ENCODE measurements at places on chromosomes 13 and 19. TPM values are rescaled to one million over a fixed set of nuclear protein-coding genes. Genes with fewer than 3 reads are reported as not detected.

Gene SLC6A16
- polyA plus RNA-seq = not detected

Gene GJB2
- 604 TPM for polyA plus RNA-seq

Gene CYP2A6
- not detected for polyA plus RNA-seq

DNA sequence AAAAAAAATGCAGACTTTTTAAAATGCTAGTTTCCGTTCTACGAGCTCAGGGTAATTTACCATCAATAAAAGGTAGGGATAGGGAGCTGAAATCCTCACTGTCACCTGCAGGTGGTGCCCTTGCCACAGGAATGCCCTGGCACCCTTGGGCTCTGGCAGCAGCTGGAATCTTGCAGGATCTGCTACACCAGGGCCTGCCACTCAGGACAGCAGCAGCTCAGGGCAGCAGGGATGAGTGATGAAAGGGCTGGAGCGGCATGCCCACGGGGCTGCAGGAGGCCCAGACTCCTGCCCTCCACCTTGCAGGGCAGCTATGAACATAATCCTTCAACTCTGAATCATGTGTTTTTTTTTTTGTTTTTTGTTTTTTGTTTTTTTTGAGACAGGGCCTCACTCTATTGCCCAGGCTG is 54.0 kb downstream of the GNG7 start:
- DNase-seq = no peak

DNA sequence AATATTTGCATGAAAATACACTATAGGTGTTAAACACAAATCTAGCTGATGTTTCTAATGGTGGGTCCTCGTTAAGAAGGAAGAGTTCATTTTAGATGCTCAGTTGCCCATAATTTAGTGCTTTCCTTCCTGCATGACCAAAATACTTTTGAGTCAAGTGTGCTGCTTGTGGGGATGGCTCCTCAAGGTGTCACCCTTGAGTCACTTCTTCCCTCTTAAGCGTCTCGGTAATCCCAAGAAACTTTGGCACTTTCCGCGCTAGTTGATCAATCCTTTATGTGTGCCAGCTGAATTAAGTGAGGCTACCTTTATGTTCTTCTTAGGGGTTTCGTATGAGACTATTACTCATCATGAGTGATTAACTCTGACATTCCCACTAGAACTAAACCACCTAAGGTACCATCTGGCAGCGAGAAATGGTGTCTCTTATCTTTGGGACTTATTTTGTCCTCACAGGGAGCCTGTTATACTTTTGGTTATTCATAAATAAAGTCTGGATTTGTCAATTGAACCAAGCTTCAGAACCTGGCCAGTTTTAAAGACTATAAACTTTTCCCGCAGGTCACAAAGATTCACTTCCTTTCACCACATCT is 106.8 kb downstream of the NHLRC3 start:
- peak; percentile 35 for DNase-seq

DNA sequence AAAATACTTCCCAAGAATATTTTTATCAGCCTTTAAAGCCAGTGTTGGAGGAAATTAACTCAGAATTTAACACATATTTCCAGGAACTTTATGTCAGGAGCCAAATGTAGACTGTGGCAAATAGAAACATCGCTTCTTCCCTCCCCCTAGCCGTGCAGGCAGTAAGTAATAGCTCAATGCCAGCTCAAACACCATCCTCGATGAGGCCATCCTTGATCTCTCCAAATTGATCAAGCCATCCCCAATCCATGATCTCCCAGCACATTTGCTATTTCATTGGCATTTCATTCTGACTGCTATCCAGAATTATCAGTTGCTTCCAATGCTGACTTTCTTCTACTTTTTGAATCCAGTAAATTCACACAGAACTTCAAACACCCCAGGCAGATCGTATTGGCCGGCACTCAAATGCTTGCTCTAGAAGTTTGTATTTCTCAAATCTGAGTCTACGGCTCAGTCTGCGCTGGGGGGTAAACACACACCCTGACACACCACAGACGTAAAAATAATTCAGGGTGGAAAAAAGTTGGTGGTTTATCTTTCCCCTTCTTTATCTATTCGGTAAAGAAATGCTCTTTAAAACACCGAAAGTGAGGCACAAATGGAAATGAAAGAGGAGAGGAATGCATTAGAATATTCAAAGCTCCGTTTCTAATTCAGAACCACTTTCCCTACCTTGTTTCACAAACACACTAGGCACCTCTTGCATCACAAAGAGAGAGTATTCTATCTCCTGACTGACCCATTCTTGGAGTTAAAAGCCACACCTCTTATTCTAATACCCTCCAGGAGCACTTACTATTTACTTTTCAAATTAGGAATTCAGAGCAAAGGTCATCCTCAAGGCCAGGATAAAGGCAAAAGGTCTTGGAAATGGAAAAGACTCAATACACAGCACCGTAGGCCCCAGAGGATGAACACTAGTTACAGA is 991 bp downstream of the OBI1 start:
- no peak for DNase-seq

DNA sequence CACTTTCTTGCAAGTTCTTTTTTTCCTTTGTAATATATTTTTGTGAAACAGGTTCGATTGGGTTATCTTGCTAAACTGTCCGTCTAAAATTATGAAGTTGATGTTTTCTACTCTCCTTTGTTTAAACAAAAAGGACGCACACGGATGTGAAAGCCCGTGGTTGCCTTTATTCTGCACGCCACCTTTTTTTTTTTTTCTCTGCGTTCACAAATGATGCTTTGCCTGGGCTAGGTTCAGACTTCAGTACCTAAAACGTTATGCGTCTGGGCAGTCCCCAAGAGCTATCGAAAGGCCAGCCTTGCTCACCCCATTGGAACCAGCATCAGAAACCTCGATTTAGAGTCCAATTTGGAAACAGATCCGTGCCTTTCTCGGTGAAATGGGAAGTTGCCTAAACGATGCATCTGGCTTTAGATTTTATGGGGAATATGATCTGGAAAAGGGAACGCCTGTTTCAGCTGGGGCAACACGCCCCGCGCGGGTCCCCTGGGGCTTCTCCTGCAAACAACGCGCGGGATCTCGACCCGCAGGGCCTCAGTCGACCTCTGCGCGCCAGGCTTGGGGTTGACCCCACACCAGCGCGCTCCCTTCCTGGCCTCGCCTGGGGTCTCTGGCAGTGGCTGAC is 113.9 kb downstream of the KCNRG start:
- DNase-seq = no peak

Gene NLRP9
- not detected for polyA plus RNA-seq

DNA sequence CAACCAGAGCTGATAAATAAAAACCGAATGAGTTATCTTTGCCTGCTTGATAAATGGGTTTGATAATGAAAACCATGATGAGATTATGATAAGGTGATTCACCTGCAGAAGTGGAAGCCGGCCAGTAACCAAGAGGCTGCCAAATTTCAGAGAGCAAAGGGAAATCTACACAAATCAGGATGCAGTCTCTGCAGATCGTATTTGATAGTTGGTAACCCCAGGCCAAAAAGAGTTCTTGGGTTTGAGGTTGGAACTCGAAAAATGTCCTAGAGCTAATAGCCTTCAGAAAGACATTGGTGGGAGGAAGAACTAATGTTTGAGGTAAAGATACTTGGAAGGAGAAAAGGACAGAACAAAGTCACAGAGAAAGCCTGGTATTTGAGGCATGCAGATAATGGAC is 9.6 kb upstream of the LATS2 start:
- DNase-seq = no peak

DNA sequence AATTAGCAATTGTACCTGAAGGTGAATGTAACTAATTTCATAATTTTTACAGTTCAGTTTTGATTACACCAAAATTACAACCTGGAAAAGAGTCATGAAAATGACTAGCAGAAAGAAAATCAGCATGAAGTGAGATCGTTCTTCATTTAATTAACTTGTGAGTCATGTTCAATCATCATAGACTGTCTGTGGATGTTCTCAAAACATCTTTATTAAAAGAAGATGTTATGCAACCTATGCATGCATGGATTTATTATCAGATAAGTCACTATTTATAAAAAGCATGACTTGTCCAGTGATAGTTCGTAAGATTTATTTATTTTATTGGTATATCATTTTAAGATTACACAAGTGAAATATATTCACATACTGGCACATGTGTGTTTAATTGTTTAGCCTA is 245.9 kb downstream of the ITGBL1 start:
- DNase-seq = no peak

- DNase-seq = no peak
Measured at GRCh38 chr13:67438465-67438864, 208.3 kb upstream of the PCDH9 start.

Gene PRR36
- polyA plus RNA-seq = 0.05 TPM

Gene ZNF260
- polyA plus RNA-seq = 5.7 TPM

DNA sequence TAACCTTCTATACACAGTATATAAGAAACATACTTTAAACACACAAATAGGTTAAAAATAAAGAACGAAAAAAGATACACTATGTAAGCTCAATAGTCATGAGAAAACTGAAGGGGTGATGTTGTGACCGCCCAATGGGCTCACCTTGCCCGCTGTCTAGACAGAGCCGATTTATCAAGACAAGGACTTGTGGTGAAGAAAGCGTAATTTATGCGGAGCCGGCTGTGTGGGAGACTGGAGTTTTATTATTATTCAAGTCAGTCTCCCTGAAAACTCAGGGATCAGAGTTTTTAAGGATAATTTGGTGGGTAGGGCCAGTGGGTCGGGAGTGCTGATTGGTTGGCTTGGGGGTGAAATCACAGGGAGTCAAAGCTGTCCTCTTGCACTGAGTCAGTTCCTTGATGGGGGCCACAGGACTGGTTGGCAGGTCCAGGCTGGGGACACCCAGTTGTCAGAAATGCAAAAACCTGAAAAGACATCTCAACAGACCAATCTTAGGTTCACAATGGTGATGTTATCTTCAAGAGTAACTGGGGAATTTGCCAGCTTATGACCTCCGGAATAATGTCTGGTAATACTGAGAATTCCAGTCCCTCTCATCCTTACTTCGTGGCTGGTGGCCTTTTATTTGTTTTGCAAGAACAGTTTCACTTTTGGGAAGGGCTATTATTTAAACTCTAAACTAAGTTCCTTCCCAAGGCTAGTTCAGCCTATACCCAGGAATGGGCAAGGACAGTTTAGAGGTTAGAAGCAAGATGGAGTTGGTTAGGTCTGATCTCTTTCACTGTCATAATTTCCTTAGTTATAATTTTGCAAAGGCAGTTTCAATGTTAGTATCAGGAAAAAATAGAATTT is 96.6 kb downstream of the UBL3 start:
- no peak for DNase-seq

Gene TMEM147
- polyA plus RNA-seq = 134 TPM

Gene CRX
- polyA plus RNA-seq = not detected

- DNase-seq = no peak
Measured at GRCh38 chr19:5557691-5558090, 10.1 kb downstream of the TINCR start.

DNA sequence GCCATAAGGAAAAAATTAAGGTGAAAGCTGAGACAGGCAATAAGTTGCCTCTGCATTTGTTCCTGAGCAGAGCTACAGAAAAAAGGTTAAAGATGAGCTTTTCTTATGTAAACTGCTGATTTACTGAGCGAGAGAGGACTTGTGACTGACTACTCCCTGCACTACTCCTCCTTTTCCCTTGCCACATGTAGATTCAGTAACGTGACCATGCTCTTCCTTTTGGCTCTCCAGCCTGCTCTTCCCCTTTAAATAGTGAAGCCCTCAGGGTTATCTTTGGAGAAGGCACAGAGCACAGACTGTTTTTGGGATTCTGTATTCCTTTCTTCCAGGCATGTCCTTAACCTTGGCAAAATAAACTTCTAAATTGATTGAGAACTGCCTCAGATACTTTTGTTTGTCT is 630.2 kb downstream of the UQCRFS1 start:
- DNase-seq = no peak

Gene ZNF430
- polyA plus RNA-seq = 11.8 TPM

DNA sequence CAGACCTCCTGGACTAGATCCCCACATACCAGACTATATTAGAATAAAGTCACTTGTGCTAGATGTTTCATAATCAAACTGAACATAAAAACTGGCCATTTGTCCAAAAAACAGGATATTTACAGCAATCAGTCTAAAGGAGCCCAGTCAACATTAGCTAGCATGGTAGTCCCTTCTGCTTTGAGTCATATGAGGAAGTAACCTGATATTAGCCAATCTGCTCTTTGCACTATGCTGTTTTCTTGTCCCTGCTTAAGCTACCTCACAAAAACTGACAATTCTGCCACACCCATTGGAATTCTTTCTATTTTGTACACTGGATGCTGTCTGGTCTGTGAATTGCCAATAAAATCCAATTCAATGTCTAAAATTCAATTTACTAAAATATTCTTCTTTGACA is 1824.2 kb downstream of the OLFM4 start:
- DNase-seq = no peak

Gene NOVA2
- not detected for polyA plus RNA-seq

GRCh38 chr13:20241593-20241992 is 9.5 kb upstream of the GJB6 start:
- DNase-seq = no peak

GRCh38 chr19:43777163-43777695 is 3.5 kb downstream of the KCNN4 start:
- no peak for DNase-seq

DNA sequence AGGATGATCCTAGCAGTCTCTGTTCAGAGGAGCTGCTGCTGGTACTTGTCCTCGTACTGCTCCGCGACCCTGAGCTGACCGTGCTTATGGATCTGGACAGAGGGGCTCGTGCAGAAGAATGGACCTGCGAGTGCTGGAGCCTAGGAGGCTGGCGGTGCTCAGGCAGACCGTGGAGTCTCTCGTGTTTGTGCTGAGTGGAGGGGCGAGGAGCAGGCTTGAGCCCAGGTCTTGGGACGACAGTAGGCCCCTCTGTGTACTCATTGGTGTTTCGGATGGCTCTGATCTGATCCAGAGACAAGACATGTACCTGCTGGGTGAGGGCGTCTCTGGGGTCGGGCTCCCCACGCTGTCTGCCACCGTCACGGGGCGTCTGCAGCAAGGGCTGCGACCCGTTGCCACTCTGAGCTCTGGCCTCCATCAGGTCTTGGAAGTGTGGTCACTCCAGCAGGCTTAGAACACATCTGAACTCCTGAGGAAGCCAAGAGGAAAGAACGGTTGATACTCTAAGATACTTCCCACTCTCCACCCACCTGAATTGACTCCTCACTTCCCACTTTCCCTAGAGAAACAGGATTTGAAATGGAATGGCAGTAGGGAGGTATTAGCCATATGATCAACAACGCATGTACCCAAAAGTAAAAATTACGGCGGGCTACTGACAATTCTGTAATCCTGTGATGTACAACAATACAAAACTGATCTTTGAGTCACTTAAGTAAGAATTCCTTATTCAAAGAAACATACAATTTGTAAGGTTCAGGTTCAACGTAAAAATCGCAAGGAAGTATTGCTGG is 3.4 kb downstream of the SPRY2 start:
- no peak for DNase-seq

- DNase-seq = no peak
Measured at GRCh38 chr13:96214824-96215445, 125.0 kb downstream of the HS6ST3 start.

DNA sequence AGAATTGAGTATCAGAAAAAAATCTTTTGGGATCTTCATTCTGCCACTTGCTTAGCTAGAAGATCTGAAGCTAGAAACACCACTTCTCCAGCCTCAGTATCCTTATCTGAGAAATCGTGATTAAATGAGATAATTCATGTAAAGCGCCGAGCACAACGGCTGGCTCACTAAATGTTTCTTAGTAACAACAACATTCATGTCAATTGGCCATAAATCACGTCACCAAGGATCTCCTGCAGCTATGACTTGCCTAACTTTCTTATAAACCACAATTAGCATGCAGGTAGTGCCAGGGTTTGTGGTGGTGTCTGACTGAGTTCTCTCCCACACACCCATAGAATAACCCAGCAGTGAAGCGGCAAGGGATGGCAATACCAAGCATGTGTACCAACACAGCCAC is 501.3 kb downstream of the EFNB2 start:
- DNase-seq = peak; percentile 28

Data from keratinocyte (primary cell).